Smooth muscle cell of the coronary artery (primary cell): ENCODE measurements at places on chromosomes 6 and 20. TPM values are rescaled to one million over a fixed set of nuclear protein-coding genes. Genes with fewer than 3 reads are reported as not detected.

The B3GAT2 gene
- not detected in 2 replicates for total RNA-seq

The ID4 gene
- 1.1 and 43.5 TPM in 2 replicates for total RNA-seq

The OOEP gene
- total RNA-seq = not detected in 2 replicates

The SLC16A10 gene
- total RNA-seq = not detected in 2 replicates

The ELOVL4 gene
- total RNA-seq = 2.5 and 3.1 TPM in 2 replicates

The FKBP5 gene
- total RNA-seq = 4.5 and 4.7 TPM in 2 replicates

The MMP24OS gene
- total RNA-seq = 10.9 and 49.0 TPM in 2 replicates

The SALL4 gene
- total RNA-seq = 0.12 and 0.15 TPM in 2 replicates

The APCDD1L gene
- 2.5 and 26.5 TPM in 2 replicates for total RNA-seq

The CTNNBL1 gene
- 28.9 and 32.9 TPM in 2 replicates for total RNA-seq

The MCCD1 gene
- not detected in 2 replicates for total RNA-seq

The HEY2 gene
- total RNA-seq = under 0.01 and 4.9 TPM in 2 replicates

The EEF1A2 gene
- total RNA-seq = 0.47 and 2.5 TPM in 2 replicates

The CALHM4 gene
- total RNA-seq = not detected in 2 replicates

The EGFL8 gene
- total RNA-seq = 0.75 and 3.5 TPM in 2 replicates

The C6orf58 gene
- not detected in 2 replicates for total RNA-seq

The BMP5 gene
- not detected in 2 replicates for total RNA-seq

The RNASET2 gene
- 18.0 and 22.1 TPM in 2 replicates for total RNA-seq

The LPA gene
- total RNA-seq = not detected in 2 replicates

The VSX1 gene
- total RNA-seq = not detected in 2 replicates
